Stimulated activated effector memory CD8-positive, alpha-beta T cell treated with anti-CD3 and anti-CD28 coated beads, Interleukin-12 subunit alpha, Interleukin-12 subunit beta, amount 100 ng/mL, for 72 hours (primary cell): ENCODE measurements at places on chromosomes 12 and 14.
A peak's percentile ranks its signal among the peaks of the same experiment; 100 is the strongest.

DNA sequence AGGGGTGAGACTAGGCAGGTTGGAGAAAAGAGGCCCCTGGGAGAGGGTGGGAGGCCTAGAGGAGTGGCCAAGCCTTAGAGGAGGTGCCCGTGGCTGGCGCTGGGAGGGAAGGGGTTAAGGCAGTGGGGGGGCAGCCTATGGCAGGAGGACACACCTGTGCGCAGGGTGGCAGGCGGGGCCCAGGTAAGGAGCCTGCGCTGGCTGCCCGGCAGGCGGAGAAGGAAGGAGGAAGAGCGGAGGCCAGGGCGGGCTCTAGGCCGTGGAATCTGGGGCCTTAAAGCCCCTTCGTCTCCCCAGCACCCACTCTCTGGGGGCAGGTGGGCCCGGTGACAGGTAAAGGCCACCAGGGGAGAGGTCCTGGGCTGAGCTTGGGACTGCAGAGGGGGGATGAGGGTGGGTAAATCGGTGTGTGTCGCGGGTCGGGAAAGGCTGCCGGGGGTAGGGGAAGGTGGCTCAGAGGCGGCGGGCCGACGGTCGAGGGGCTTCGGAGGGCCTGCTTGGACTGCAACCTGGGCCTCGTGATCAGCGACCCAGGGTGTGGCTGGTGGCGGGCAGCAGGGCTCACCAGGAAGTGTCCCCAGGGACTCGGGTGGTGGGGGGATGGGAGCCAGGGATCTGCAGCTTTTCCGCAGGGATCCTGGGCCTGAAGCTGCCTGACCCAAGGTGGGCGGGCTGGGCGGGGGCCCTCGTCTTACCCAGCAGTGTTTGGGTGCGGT is 7.3 kb downstream of the PHB2 start:
- no peak for DNase-seq

GRCh38 chr12:2501464-2502191 is 293.1 kb upstream of the FKBP4 start:
- DNase-seq = no peak

DNA sequence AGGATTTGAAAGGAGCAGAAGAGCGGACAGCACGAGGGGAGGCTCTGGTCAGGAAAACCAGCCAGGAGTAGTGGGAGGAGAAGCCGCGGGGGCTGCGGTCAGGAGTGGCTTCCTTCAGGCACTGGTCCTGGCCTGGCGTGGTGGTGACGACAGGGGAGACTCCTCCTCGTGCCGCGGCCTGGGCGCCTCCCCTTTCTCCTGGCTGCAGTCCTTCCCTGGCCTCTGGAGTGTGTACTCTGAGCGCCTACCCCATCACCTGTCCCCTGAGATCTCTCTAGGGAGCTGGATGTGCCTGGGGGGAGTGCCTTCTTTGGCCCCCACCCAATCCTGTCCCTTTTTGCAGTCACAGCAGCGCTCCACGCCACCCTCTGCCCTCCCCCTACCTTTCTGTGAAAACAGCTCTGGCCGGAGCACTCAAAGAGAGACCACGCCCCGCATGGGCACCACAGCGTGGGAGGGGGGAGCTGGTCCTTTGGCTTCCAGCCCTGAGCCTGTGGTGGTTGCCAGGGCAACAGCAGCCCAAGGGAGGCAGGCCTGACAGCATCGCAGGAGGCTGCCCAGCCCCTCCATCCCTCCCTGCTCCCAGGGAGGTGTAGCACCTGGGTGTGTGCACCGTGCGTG is 125.9 kb downstream of the CALM1 start:
- DNase-seq = no peak

DNA sequence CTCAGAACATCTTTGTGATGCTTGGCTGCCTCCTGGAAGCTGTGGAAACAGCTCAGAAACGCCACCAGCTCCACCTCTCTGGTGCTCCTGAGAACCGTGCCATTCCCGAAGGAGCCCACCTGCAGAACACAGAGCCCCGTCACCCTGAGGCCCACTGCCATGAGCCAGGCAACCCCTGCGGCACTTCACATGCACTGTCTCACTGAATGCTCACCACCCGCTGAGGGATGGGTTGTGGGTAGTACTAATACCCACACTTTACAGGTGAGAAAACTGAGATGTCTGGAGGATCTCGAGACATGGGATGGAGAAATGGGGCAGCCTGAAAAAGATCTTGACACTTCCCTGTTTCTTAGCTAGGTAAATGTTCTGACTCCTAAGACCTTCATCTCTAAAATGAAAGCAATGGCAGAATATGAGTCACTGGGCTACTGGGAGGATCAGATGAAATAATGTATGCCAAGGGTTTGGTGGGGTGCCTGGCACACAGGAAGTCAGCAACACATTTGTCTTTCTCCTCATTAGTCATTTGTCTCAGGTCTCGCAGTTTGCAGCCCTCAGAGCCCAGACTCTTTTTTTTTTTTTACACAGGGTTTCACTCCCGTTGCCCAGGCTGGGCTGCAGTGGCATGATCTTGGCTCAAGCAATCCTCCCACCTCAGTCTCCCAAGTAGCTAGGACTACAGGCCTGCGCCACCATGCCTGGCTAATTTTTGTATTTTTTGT is 5.3 kb downstream of the OASL start:
- peak; percentile 74 for DNase-seq

DNA sequence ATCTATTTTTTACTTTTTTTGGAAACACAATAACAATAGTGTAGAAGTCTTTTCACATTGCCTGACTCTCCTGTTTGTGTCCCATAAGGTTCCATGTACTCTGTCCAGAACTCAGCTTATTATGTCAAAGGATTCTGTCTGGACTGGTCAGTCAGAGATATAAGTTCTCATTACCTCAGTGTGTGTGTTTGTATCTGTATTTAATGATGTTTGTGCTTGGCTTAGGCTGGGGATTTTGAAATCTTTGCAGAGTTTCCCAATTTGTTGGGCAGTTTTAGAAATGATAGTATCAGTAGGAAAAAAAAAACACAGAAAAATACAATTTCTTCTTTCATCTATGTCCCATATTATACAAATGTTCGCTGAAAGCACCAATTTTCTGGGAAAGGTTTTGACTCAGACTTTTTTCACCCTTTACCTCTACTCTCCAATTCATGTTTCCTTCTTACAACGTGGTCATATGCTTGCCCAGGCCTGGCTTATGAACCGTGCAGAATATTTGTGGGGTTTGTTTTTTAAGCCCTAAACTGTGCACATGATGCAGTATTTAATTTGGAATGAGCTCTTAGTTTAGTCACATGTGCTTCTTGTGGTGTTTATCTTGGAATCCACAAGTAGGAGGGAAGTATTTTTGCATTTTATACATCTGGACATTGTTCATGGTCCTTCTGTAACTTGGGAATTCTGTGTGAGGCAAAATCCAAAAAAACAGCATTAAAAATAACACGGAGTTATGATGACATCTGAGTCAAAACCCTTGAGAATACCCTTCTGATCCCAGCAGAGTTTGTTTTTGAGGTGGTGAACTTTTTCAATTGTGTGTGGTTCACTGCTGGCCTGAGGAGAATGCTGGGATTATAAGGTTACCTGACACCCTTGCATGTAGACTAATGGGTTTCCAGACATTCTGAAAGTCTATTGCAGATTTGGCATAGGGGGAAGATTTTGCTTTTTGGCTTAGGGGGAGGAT is 121.2 kb downstream of the RAD51B start:
- no peak for DNase-seq

- no peak for DNase-seq
Observed at GRCh38 chr12:22656831-22657230, 31.9 kb downstream of the ETNK1 start.

DNA sequence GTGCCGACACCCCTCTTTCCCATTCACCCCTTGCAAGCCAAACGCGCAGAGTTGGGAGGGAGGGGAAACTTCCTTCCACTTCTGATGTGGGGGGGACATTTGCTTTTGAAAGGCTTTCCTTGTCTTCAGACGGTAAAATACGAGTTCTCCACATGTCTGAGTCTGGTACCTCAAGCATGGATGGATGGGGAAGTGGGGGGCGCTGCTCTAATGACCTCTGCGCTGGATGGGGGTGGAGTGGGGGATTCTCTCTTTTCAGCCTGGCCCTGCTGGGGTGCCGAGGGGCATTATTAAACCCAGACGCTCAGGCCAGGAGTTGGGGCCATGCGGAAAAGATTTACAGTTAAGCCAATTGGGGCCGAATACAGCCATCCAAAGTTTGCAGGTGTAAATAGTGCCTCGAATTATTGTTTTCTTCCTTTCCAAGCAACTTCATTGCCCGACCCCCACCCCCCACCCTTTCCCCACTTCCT is 9.1 kb upstream of the TBX3 start:
- DNase-seq = no peak

GRCh38 chr14:104470588-104470987 is 109.0 kb upstream of the C14orf180 start:
- no peak for DNase-seq

- DNase-seq = no peak
Observed at GRCh38 chr12:68776976-68777610, 30.9 kb upstream of the MDM2 start.

DNA sequence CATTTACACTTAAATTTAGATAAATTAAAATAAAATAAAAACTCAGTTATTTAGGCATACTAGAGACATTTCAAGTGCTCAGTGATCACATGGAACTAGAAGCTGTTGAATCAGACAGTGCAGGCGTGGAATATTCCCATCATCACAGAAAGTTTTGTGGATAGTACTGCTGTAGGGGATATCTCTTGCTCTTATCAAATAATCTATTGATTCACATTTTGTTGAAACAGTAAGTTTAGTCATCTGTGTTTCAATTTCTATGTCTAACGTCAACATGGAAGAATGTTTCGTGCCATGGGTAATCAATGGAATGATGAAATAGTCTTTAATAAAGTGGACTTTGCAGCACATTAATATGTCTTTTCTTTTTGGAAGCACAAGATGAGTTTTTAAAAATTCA is 108.6 kb downstream of the PAH start:
- no peak for DNase-seq

- DNase-seq = no peak
Observed at GRCh38 chr12:108643941-108644810, 10.5 kb upstream of the SELPLG start.

GRCh38 chr12:3185260-3185870 is 108.2 kb downstream of the TSPAN9 start:
- DNase-seq = no peak

DNA sequence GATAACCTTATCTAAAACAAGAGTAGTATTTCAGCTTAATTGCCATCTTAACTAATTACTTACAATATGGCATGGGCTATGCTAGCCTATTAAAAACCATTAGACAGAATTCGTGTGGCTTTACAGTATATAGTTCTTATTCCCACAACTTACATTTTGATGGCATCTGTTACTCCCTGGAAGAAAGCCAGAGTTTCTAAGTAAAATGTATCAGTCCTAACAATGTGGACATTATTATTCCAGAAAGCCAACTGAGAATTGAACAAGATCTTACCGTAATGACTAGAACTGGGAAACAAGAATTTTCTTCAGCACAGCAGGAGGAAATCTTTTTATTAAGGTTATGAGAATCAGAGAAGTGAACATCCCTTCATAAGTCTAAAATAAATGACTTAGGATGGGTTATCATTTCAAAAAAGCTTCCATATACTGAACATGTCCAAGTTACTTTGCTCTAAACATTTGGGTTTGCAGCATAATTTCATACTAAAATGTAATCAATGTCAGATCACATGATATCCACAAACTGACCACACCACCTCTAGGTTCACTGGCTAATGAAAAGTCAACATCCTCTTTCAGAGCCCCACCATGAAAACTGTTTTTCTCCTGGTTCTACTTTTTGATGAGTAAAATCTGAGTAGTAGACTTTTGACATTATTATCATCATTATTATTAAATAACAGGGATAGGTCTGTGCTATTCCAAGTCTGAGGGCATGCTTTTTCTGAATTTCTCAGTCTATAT is 179.7 kb downstream of the SSPN start:
- no peak for DNase-seq

DNA sequence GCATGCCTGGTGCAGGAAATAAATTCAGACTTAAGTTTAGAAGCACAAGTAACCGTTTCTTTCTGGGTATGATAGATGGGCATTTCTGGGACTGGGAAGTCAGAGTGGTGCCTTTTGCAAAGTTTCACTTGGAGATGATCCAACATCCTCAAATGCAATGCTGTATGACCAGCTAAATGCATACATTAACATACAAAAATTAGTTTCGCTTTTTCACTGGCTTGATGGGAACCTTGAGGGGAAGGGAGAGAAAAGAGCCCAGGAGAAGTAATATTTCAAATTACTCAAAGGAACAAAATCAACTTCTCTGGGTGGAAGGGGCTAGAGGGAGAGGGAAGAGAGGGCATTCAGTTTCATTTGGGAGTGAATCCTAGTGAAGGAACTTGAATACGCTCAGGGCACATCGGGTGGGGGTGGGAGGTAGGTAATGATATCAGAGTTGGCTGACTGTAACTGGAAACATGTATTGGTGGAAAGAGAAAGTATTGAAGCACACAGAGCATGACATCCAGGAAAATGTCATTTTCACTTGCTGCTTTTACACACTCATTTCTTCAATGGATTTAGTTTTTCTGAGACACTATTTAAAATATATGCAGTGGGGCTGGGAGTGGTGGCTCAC is 175.5 kb downstream of the PTPRO start:
- DNase-seq = no peak

GRCh38 chr12:118055144-118055557 is 5.8 kb downstream of the WSB2 start:
- DNase-seq = peak; percentile 83

GRCh38 chr12:8157484-8158198 is 826 bp downstream of the ZNF705A start:
- no peak for DNase-seq

DNA sequence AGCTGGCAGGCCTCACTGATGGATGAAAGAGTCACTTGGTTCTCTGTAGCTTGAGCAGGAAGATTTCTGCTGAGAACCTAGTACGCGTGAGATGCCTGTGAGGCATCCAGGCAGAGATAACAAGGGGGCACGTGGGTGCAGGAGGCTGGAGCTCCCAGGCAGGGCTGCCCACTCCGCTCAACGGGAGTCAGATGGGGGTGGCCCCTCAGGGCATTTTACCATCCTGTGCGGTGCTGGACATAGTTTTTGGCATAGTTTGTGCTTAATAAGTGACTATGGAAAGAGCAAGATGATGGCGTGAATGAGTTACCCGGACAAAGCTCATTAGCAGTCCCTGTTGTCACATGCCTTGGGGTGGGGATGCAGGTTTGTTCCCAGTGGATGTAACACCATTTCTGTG is 182.8 kb downstream of the TSPAN9 start:
- no peak for DNase-seq

- DNase-seq = no peak
Observed at GRCh38 chr14:65333943-65334687, 78.4 kb upstream of the FUT8 start.

DNA sequence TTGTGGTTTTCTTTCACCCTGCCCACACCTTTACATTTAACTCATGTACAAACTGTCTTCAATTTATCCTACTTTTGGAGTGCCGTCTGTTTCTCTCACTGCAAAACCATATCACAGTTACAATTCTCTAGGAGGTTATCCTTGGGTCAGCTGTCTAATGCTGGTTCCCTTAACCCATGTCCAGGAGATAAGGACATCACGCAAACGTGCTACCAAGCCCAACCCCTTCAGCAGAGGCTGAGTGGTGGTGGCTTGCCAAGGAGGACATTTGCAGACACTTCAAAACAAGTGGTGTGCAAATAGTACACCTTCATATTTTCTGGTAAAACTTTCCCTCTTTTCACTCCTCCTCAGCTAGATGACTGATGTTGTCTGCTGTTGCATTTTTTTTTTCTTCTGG is 167.9 kb downstream of the PAX9 start:
- DNase-seq = no peak

GRCh38 chr14:65170768-65171507 is 68.6 kb upstream of the MAX start:
- DNase-seq = peak; percentile 60
